ENCODE measurements at places on chromosomes 3 and 15.

DNA sequence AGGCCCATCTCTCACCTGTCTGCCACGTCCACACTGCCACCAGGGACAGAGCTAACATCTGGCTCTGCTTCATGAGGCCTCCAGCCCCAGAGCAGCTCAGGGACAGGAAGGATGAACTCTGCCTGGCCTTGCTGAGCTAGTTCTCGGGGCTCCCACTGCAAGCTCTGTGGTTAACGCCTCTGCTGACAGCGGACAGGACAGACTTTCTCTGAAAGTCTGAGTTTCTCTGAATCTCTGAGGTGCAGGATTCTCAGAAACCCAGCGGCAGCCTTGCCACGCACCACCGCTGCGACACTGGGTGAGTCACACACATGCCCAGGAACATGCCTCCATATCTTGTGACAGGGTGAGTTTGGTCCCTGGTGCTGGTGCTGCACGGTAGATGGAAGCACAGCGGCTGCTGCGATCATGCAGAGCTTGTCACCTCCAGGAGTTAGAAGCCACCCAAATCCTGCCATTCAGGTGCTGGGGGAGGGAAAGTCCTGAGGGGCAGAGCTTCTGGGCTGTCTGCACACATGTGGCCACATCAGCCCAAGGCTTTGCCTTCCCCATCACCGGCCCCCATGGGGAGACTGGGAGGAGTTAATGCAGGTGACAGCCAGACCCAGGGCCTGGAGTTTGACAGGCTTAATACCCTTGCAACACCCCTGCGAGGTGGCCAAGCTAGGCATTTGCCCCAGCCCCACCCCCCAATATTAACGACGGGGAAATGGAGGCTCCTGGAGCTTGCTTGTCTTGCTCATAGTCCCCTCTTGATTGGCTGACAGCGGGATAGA lies 267.0 kb downstream of the PLCL2 start:
- DNase-seq = no peak

DNA sequence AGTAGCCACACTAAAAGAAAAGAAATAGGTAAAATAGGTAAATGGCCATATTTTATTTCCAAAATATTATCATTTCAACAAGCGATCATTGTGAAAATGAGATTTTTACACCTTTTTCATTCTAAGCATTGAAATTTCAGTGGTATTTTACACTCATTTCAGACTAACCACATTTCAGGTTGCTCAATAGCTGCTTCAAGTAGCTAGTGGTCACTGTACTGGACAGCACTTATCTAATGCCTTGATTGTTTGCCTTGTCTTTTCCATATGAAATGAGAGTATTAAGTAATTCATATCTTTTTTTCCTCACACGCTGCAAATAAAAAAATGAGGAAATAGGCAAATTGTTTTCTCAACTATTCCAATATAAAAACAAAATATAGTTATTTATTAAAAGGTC lies 332.8 kb downstream of the NLGN1 start:
- DNase-seq = no peak

- peak; percentile 62 for DNase-seq
Observed at GRCh38 chr3:133038089-133038730, at the start of gene TMEM108. Gene TMEM108, plus strand, starts transcription at chr3:133038391.

- no peak for DNase-seq
Observed at GRCh38 chr3:170225166-170225565, 2.9 kb downstream of the PRKCI start.

GRCh38 chr15:43932907-43933306 lies 106.1 kb downstream of the WDR76 start:
- DNase-seq = peak; percentile 50

- no peak for DNase-seq
Observed at GRCh38 chr3:137062250-137062649, 104.5 kb downstream of the IL20RB start.

DNA sequence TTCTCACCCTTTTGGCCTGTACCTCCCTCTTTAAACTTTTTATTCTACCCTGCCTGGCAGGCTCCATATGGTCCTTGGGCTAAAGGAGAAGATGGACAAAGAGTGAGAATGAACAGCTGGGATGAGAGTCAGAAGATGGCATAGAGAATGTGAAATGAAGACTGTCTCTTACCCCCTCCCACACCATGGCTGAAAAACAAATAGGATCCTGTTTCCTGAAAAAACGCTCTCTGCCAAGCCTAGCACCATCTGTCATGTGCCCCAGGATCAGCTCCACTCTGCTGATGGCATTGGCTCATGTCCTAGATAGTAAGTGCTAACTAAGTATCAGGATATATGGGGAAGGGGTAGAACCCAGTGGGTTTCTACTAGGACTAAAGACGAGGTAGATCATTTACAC lies 238.6 kb downstream of the MEX3B start:
- DNase-seq = no peak

GRCh38 chr3:39972508-39972907 lies 163.1 kb downstream of the MYRIP start:
- no peak for DNase-seq

DNA sequence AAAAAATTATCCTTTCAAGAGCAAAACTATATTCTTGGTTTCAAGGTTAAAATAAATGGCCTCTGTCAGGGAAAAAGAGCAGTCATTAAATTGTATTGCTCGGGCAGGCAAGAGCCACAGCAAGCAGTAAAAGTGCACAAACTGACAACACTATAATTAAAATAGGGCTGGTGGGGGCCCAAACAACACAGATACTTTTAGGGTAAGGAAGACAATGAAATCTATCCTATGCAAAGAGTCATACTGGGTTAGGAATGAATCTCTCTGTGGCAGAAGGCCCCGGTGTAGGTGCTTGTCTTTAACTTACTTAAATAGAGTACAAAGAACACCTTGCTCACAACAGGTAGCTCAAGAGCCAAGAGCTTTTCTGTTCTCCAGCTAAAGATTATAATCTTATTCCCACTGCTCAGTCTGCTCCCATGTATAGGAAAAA lies 94.7 kb downstream of the DLG1 start:
- no peak for DNase-seq

DNA sequence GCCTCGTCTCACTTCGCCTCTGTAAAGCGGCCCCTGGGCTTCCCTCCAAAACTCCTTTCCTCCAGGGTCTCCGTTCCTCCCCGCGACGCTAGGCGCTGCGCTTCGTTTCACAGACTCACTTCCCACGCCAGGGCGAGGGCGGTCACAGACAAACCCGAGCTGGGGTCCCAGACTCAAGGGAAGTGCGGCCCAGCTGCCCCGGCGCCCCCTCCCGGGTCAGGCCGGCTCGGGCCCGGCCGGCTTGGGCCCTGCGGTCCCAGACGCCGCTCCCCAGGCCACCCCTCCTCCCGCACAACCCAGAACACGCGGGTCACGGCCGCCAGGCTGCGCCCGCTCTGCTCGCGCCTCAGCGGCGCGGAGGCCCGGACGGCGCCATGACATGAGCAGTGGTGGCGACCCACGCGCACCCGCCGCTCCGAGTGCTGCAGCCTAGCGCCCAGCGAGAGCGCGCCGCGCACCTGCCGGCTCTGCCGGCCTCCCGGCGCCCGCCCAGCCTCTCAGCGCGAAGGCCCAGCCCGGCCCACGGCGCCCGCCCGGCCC lies 547 bp downstream of the NUP210 start:
- no peak for DNase-seq

DNA sequence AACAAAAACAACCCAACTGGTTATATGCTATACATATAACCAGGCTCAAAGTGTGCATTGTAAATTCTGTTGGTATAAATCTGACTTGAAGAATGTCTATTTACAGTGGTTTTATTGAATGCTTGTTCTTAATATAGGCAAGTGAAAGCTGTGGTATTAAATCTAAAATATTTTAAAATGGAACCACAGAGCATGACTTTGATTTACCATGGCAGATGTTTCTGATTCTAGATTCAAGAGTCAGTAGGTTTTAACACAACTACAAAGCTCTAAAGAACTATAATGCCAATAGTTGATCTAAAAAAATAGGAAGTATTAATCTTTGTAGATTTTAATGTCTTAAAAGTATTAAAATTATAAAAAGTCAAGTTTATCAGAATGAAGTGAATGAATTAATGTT lies 141.9 kb upstream of the PLSCR5 start:
- no peak for DNase-seq

- no peak for DNase-seq
Observed at GRCh38 chr15:35150361-35150760, 65.3 kb upstream of the NANOGP8 start.

GRCh38 chr3:72496051-72496670 lies 352.1 kb downstream of the SHQ1 start:
- no peak for DNase-seq

GRCh38 chr3:2826453-2826852 lies 283.7 kb downstream of the IL5RA start:
- DNase-seq = no peak

GRCh38 chr3:59049671-59050331 lies at the start of gene CFAP20DC:
Gene CFAP20DC, minus strand, starts transcription at chr3:59050025. Its CDS starts 394 bp downstream, at chr3:59049631.
- peak; percentile 98 for DNase-seq

DNA sequence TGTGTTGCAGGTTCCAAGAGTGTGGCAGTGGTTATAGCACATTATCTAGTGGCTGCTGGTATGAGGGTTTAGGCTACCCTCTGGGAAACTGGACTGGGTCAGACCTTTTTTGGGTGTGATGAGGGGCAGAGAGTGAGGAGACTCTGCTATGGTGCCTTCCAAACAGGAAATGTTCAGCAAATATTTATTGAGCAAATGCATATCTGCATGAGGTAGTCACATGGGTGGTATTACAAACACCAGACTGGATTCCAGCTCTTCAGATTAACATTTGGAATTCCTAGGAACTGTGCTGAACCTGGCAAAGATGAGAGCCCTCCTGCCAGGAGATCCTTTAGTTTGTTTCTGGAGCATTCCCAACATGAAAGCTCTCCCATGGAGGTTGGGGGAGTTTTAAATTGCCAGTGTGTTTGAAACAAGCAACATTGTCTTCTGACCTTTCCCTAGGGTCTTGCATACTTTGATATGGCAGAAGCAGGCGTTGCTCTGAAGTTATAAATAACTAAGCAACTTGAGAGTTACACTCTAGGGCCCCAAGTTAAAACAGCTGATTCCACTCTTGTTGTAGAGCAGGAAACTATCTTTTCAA lies 341.2 kb upstream of the C2CD4B start:
- DNase-seq = peak; percentile 76

GRCh38 chr3:116000311-116000710 lies 377.0 kb downstream of the GAP43 start:
- peak; percentile 75 for DNase-seq

- DNase-seq = no peak
Observed at GRCh38 chr15:64586259-64586870, 126.0 kb downstream of the ZNF609 start.

- DNase-seq = no peak
Observed at GRCh38 chr15:73017987-73018386, 34.3 kb upstream of the NEO1 start.

GRCh38 chr3:112856537-112856936 lies 9.9 kb upstream of the CD200R1L start:
- no peak for DNase-seq

DNA sequence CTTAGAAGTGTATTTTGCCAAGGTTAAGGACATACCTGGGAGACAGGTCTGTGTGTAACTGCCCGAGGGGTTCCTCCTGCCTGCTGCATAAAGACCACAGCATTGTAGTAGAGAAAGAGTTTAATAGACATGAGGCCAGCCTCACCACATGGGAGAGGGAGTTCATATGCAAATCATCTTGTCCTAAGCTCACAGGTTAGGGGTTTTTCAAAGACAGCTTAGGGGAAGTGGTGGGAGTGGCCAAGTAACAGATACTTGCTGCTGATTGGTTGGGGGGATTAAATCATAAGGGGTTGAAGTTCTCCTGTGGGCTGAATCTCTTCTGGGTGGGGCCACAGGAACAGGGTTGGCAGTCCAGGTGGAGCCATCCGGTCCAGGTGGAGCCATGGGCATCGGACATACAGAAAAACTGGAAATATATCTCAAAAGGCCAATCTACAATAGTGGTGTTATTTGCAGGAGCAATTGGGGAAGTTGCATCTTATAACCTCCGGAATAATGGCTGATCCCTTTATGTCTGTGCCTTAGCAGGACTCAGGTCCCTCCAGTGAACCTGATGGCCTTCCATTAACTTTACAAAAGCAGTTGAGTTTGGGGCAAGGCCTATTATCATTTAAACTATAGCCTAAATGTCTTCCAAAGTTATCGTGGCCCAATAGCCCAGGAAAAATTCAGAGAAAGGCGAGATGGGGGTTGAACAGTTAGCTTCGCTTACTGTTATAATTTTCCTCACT lies 86.0 kb upstream of the MFGE8 start:
- no peak for DNase-seq

DNA sequence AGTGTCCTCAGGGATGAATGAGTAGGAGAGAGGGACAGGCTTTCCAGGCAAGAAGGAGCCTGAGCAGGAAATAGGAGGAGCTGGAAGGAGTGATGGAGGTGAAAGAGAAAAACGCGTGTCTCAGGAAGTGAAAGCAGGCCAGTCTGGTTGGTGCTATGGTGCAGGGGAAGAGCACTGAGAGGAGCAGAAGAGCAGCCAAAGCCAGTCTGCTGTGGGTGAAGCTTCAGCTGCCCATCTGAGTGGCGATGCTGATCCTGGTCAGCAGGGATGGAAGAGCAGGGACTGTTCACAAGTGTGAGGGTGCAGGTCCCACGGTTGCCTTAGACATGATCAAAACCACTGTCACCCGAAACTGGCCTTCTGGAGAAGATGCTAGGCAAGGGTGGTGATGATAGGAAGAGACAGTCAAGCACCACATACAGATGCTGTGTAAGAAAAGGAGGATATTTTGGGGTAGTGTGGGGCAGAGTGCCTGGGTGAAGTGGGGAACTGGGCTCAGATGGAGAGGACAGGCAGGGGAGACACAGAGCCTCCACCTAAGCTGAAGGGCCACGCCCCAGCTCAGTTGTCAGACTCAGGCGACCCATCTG lies 5.5 kb upstream of the KY start:
- no peak for DNase-seq

DNA sequence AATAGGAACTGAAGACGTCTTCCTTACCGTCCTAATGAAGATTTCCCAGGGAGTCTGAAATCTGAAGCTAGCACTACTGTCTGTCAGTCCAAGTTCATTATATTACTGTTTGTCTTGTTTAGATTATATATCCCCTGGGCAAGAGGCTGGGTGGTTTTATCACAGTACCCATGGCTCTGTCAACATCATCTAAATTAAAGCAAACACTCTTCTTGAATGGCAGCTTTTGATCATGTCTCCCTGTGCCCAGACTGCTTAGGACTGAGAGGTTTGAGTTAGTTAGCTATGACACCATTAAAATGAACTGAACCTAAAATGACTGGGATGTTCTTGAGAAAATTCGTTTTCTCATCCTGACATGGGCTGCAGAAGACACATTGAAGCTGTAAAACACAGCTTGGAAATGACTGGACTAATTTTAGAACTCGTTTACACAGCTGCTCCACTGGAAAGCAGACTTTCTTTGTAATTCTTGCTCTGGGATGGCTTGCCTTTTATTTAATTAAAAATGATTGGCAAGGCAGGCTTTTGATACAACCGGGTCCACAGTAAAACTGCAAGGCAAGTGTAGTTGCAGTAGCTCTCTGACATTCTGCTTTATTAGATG lies 243.5 kb downstream of the MFSD1 start:
- DNase-seq = no peak

DNA sequence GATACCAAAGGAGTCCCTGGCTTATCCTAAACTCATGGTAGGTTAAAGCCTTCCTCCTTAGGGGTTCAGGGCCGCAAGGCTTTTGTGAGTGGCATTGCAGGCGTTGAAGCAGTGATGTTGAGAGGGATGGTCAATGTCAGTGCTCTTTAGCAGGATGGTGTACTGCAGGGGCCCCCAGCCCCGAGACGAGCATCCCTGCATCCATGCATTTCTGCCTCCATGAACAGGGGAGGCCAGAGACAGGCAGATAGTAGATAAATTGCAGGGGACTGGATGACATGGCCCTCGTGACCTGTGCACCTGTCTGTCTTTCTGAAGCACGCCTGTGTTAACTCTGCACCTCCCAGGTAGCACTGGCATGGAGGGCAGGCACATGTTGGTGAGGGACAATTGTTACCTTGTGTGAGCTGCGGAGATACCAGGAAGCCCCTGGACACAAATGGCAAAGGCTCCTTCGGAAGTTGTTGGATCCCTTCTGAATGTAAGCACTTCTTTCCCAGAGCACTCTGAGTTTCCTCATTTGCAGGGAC lies 133.5 kb downstream of the SNRPN start:
- DNase-seq = no peak
